Right atrium auricular region (tissue), 2 donors: ENCODE measurements at places on chromosomes 13 and 19.
A peak's percentile ranks its signal among the peaks of the same experiment; 100 is the strongest.

- no peak for DNase-seq
Observed at GRCh38 chr19:37874784-37875183, 31.6 kb downstream of the WDR87 start.

DNA sequence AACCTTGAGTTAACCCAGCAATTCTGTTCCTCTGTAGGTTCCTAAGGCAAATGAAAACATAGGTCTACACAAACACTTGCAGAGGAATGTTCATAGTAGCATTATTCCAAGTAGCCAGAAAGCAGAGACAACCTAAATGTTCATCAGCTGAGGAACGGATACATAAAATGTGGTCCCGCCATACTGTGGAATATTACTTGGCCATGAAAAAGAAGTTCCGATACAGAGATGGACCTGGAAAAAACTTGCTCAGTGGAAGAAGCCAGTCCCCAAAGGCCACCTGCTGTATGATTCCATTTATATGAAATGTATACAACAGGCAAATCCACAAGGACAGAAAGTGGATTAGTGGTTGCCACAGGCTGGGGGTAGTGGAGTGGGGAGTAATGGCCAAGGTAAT, 53.0 kb downstream of the ARHGEF18 start:
- DNase-seq: no peak

DNA sequence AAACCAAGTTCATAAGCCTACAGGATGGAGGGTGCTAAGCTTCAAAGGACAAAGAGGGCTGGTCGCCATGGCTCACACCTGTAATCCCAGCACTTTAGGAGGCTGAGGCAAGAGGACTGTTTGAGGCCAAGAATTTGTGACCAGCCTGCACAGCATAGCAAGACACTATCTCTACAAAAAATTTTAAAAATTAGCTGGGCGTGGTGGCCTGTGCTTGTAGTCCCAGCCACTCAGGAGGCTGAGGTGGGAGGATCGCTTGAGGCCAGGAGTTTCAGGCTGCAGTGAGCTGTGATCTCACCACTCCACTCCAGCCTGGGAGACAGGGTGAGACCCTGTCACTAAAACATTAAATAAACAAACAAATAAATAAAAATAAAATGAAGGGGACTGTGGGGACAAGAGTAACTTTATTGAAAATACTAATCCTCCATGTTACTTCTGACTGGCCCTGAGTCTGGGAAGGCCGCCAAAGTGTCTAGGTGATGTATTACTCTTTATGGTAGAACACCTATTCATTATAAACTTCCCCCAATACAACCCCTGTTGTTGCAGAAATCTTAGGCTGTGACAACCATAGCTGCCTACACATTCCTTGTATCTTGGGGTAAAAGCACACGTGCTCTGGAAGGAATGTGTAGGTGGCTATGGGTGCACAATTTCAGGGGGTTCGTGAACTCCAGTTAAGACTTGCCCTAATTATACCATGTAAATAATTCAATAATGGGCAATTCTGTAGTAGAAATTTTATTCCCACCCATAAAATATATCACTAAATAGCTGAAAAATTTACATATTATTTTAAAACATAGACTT, 14.6 kb upstream of the URAD start:
- no peak for DNase-seq

GRCh38 chr19:36222503-36222902, 7.6 kb downstream of the ZNF146 start:
- no peak for DNase-seq

- DNase-seq: no peak
Observed at GRCh38 chr19:55594996-55595545, 4.2 kb downstream of the FIZ1 start.

DNA sequence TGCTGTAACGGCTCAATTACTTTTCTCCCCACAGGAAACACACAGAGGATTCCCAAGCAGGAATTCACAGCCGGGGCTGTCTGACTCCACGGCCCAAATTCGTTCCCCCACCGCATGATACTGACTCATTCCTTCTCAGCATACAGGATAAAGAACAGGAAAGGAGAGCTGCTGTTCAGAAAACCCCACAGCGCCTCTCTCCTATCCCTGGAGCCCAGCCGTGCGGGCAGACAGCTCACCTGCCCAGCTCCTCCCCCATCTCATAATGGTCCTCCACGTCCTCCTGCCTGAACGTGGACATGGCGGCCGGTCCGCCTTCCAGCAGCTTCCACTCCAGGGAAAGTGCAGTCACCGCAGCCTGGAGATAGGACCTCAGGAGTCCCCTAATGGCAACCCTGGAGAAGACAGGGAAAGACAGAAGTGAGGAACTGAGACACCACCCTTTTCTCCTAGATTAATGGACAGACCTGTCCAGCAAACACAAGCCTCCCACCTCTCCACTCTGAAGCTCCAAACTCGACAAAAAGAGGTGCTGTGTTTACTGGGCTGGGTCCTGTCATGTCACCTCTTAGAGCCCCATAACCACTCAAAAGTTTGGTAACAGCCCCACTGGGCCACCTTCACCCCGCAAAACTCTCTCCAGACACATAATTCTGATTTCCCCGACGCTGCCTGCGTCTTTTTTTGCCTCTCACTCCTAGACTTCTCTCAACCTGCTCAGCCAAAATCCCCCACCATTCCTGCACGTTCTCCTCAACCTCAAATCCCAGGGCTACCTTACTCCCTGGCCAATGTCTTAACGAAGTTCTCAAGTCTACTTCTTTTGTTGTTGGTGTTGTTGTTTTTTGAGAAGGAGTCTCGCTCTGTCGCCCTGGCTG, 1.2 kb downstream of the DAPK3 start:
- DNase-seq: no peak

DNA sequence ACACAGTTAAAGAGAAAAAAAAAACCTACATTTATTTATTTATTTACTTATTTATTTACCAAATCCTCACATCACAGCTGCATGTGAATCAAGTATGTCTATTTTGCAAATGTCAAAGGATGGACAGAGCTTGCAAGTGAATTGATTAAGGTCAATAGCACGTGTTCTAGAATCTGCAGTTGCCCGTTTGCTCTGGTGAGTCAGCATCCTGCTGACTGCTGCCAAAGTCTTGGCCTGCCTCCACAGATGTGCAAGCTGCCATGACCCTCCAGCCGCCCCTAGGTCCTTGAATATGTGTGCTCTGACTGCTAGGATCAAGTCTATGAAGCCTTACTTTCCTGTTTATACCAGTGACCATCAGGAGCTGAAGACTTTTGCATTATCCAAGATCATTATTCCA, 320.6 kb downstream of the GPC5 start:
- DNase-seq: no peak

- DNase-seq: no peak
Observed at GRCh38 chr13:38804536-38804935, 117.7 kb downstream of the FREM2 start.

- DNase-seq: no peak
Observed at GRCh38 chr13:90997951-90998350, 349.5 kb upstream of the MIR17HG start.

DNA sequence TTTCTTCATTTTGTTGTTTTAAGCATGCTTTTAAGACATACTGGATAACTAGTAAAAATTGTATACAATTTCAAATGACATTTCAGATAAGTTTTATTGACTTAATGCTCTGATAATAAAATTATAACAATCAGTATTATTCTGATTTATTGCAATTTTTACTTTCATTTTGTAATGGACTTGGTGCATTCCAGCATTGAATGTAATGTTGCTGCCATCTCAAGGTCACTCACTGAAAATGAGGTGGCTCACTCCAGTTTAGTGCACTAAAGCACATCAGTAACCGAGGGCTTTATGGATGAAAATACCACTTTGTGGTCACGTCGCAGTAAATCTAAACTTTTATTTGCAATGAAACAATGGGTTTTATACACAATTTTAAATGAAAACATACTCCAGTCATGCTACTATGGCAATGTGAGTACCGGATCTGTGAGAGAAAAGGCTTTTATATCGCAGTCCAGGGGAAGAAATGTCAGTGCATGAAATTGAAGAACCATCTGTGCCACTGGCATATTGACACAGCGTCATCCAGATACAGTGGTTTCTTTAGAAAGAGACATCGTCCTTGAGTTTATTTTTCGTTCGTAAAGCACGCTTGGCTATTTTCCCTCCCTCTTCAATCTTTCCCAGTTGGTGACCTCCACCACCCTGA, 20.7 kb upstream of the ZNF507 start:
- DNase-seq: no peak

GRCh38 chr13:43118521-43118920, 95.1 kb downstream of the DNAJC15 start:
- no peak for DNase-seq

DNA sequence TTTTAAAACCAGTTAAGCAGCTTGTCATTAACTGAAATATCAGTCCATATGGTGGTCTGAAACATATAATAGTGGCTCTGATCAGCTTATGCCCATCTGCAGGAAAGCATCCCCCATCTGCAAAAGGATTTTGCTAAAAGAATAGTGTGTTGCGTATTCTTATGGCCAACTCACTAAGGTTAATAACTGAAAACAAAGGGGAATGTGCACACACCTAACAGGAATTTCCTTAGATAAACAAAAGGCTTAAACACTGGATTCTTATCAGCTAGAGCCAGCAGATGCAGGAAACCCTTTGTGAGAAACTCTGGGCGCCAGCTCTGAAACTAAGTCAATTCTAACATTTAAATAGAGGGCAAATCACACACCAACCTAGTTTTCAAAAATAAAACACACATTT, 22.1 kb downstream of the VPS36 start:
- no peak for DNase-seq

- no peak for DNase-seq
Observed at GRCh38 chr19:3548606-3549005, 8.8 kb downstream of the MFSD12 start.

- DNase-seq: no peak
Observed at GRCh38 chr19:9037400-9038062, 27.3 kb upstream of the MUC16 start.

GRCh38 chr19:1411255-1412191, 4.1 kb downstream of the DAZAP1 start:
- peak; percentile 87 for DNase-seq

DNA sequence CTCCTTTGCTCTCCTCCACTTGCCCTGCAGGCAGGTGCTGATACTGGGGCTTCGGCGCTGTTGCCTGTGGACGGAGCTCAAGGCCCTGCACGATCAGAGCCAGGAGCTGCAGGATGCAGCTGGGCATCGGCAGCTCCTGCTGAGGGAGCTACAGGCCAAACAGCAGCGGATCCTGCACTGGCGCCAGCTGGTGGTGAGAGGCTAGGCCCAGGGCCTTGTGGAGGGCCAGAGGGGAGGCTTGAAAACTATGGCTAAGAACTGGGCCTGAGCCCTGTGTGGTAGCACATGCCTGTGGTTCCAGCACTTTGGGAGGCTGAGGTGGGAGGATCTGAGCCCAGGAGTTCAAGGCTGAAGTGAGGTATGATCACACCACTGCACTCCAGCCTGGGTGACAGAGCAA, 6.3 kb downstream of the HAUS5 start:
- no peak for DNase-seq

DNA sequence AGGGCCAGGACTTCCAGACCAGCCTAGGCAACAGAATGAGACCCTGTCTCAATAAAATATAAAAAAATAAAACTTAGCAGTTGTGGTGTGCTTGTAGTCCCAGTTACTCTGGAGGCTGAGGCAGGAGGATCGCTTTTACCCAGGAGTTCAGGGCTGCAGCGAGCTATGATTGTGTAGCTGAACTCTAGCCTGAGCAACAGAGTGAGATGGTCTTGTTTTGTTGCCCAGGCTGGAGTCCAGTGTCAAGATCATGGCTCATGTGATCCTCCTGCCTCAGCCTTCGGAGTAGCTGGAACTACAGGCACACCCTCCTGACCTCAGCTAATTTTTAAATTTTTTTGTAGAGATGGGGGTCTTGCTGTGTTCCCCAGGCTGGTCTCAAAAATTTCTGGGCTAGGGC, 4.3 kb upstream of the JUNB start:
- DNase-seq: no peak

- DNase-seq: no peak
Observed at GRCh38 chr13:85486663-85487062, 312.6 kb downstream of the SLITRK6 start.

DNA sequence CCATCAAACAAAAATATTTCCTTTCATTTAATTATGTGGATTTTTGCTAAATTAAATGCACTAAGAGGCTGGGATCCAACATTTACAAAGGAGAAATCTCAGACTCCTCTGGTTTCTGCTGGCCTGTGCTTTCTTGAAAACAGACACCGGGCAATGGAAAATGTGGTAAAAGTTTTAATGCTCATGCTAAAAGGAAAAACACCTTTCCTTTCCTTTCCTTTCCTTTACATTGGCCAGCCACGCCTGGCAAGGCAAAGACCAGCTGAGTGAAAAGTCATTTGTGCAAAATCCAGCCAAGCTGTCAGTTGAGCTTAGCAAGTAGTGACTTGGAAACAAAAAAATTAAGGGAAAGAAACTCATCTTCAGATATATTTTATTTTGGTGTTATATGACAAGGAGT, 240.3 kb downstream of the LACC1 start:
- DNase-seq: no peak

GRCh38 chr19:8085598-8086408, 33.2 kb downstream of the CCL25 start:
- no peak for DNase-seq

DNA sequence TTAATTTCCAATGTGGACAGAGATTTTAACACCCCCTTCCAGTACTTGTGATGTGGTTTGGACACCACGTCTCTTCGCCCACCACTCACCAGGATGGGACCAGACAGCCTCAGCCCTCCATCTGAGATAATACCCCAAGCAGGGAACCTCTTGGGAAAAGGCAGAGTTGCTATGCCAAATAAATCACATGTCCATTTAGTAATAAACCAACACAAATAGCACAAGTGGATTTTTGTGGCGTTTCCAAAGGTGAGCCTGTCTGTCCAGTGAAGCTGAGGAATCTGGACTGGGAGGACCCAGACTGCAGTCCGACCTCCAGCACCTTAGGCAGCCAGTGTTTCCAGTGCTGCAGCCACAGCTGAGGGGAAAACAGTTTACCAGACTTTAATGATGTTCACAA, 34.1 kb upstream of the GAS6 start:
- no peak for DNase-seq

DNA sequence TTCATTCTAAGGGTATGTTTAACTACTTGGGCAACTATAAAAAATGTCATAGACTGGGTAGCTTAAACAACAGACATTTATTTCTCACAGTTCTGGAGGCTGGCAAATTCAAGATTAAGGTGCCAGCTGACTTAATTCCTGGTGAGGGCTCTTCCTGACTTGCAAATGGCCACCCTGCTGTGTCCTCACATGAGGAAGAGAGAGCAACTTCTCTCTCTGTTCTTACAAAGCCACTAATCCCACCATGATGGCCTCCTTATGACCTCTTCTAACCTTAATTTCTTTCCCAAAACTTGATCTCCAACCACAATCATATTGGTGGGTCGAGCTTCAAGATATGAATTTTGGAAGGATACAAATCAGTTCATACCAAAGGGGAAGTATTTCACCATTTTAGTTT, 399.0 kb downstream of the DCT start:
- no peak for DNase-seq
